Inflammatory macrophage treated with lipopolysaccharide for 1 hour (primary cell): ENCODE measurements at places on chromosomes 3 and 15.

DNA sequence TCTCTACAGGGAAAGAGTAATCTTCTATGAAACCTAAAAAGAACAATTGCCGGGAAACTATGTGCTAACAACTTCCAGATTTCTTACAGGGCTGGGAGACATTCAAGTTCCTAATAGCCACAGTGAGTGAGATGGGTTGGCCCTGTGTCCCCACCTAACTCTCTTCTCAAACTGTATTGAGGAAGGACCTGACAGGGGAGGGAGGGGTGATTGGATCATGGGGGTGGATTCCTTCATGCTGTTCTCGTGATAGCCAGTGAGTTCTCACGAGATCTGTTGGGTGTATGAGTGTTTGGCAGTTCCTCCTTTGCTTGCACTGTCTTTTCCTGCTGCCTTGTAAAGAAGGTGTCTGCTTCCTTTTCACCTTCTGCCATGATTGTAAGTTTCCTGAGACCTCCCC lies 958.7 kb downstream of the AGBL1 start:
- DNase-seq = no peak

DNA sequence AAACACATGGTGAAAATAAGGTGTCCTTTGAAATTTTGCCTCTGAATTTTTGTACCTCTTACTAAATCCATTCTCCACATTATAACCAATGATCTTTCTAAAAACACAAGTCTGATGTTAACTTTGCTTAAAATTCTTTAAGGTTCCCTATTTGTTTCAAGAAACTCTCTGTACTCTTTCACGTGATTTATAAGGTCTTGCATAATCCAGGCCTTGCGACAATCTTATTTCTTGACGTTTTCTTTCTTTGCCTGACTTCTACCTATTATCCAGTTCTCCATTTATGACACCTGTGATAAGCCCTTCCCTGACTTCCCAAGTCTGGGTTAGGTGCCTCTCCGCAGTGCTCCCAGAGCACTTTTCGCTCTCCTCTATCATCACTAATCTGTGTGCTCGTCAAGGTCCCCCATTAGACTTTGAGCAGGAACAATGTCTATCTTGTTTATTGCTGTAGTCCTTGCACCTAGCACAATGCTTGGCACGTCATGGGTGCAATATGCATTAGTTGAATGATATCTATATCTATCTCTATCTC lies 24.3 kb upstream of the KPNA1 start:
- peak; percentile 70 for DNase-seq

GRCh38 chr15:34038871-34039789 lies at the start of gene AVEN:
AVEN (minus strand) TSS chr15:34039204; CDS start chr15:34039046, 158 bp downstream.
- DNase-seq = peak; percentile 58

- peak; percentile 37 for DNase-seq
Observed at GRCh38 chr15:54884312-54884711, 312.4 kb downstream of the RSL24D1 start.

- no peak for DNase-seq
Observed at GRCh38 chr3:175511219-175511785, 652.2 kb downstream of the NAALADL2 start.

GRCh38 chr3:134955874-134956273 lies 160.8 kb downstream of the EPHB1 start:
- DNase-seq = no peak
